ENCODE measurements at places on chromosomes 4 and X.

GRCh38 chrX:123833387-123833786 is 26.5 kb upstream of the XIAP start:
- DNase-seq, result peak; percentile 30

DNA sequence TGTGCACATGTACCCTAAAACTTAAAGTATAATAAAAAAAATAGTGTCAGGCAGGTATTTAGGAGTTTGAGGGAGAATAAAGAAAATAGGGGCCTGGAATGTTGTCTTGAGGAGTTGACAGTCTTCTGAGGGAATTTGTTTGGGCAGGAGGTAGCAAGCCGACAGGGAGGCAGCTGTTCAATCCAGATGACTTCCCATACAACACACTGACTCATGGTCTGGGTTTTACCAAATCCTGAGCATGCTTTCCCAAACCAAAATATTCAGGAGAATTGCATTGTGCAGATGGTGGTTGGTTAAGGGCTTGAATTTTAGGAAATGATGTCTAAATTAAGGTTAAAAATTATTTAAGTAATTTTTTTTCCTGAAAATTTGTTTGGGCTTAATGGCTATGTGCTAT is 430.0 kb downstream of the INPP4B start:
- no peak for DNase-seq

DNA sequence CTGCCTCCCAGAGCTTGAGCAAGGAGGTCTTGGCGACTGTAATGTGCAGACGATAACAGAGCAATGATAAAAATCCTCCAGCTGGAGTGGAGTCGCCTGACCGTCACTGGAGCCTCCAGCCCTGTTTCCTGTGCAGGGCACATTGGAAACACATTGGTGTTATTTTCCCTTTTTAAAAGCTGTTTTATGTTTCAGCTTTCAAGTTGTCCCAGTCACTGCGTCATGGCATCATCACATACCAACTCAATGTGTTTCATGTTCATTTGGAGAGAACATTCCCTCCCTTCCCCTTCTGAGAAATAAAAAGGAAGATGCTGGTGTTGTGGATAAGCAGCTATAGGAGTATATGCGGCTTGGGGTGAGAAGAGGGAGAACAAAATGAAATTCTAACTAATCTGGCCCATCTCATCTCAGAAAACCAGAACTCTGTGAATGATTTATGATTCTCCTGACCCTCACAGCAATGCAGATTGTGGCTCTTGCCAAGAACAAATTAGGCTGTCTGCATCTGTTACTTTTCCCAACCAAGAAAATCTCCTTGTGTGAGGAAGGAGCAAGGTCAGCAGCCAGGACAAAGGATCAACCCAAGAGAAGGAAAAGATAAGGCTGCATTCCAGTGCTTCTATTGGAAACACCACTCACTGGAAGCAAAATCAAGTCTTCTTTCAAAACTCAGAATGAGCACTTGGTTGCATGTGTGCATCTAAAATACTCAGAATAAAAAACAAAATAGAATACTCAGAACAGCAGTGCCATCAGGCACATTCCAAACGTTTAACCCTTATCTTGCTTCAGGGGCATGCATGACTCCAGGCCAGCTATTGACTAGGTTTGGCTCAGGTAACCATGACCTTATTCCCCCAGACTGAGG is 134.4 kb downstream of the RASL11B start:
- DNase-seq, result no peak

DNA sequence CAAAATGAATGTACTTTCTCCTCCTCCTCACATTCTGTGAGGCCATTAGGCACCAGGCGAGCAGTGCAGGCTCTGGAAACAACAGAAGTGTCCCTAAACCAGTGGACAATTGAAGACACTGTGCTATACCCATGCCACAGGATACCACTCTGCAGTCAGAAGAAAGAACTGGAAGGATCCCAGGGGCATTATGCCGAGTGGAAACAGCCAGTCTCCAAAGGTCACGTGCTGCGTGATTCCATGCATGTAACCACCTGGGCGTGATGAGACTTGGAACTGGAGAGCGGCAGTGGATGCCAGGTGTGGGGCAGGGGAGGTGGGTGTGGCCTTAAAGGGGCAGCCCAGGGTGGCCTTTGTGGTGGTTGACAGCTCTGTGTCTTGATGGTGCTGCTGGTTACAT is 139.4 kb downstream of the EVC2 start:
- DNase-seq, result peak; percentile 6

GRCh38 chr4:59223292-59223941 is 1976.7 kb upstream of the ADGRL3 start:
- no peak for DNase-seq

DNA sequence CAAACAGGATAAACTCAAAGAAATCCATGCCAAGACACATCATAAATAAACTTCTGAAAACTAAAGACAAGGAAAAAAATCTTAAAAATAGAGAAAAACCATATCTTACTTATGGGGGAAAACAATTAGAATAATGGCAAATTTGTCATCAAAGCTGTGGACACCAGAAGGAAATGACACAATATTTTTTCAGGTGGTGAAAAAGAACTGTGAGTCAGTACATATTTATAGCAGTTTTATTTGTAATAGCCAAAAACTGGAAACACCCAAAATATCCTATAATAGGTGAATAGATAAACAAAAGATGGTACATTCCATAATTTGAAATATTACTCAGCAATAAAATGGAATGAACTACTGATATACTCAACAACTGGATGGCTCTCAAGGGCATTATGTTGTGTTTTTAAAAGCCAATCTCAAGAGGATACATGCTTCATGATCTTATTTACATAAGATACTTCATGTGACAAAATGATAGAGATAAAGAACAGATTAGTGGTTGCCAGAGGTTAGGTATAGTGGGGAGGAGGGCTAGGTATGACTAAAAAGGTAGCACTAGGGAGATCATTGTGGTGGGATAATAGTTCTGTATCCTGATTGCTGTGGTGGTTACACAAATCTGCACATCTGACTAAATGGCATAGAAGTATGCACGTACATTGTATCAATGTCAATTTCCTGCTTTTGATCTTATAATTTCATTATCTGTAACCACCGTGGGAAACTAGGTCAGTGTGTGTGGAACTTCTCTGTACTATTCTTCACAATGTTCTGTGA is 191.9 kb downstream of the PPP1R2C start:
- no peak for DNase-seq

DNA sequence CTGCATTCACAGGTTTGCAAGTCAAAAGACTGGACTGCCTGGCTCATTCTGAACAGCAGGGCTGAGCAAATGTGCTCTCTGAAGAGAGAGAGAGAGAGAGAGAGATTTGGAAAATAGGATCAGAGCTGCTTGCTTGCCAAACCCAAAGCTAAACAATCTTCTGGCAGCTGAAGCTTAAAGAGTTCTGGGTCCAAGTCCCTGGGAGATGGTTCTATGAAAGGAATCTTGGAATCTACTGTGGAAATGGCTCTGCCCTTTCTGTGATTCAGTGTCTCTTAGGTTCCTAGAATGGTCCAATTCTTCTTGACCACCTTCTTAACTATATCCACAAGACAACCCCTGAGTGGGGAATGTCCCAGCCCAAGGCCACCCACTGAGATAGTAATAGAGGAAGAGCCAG is 66.1 kb upstream of the EFNB1 start:
- DNase-seq, result no peak

- no peak for DNase-seq
Observed at GRCh38 chr4:21960793-21961192, 12.2 kb upstream of the KCNIP4 start.

- no peak for DNase-seq
Observed at GRCh38 chr4:62399242-62399641, 1199.1 kb downstream of the ADGRL3 start.

DNA sequence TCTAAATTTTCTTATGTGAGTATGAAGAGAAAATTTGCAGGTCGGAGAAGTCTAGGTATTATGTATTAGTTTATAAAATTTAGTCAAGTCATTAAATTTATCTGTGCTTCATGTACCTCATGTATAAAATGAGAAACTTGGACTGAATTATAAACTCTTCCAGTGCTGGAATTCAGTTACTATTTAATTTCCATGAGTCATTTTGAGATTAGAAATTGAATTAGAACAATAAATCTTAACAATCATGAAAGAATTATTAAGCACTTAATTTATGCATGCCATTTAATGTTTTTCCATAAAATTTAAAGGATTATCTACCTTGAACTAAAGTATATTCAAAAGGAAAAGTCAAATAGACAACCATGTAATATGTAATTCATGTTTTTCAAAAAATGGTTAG is 195.8 kb downstream of the MAD2L1 start:
- no peak for DNase-seq

DNA sequence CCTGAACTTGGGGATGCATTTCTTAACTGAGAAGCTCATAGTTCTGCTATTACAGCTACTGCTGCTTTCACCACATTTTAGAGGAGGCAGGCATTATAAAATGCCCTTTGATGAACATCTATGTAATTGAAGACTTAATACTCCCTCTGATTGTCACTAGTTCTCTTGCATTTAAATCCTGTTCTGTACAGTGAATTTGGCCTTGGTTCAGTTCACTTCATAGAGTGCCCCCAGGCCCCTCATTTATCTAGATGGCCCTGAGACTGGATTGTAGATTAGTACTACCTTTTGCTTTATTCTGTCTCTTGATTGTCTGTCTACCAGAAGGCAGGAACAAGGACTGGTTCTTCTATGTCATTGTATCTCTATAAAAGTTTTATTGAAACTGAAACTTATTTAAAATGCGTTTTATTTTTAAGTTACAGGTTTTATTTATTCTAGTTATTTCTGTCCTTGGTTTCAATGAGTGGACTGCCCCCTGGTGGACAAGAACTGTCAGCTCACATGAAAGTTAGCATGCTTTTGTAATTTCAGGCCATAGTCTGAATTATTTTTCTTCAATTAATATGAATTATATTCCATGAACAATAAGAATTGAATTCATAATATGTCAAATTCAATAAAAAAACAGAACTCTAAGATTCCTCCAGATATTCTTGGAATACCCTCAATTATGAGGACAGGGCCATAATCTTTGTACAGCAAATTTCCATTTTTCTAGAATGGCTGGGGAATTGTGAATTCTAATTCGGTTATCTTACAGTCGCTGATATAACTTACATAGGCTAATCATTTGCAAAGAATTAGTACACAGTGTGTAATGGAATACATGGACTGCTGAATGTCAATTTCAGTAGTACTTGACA is 47.2 kb upstream of the TMEM33 start:
- peak; percentile 26 for DNase-seq

GRCh38 chr4:6087669-6088341 is 69.6 kb upstream of the C4orf50 start:
- peak; percentile 41 for DNase-seq

DNA sequence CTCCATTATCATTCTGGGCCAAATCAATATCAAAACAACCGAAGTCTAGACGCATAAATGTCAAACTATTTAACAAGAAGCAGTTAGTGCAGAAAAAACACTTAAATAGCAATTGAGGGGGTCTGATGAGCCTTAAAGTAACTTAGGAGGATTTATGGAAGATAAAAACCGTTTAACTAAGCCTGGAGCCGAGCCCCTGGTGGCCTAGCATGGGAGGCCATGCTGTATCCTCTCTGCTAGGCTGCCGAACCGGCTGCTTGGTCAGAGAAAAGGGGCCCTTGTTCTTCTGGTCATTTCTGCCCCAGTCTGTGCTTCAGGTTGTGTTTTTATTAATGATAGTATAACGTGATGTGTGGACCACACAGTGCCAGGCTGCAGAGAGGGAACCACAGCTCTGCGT is 72.4 kb downstream of the CPZ start:
- DNase-seq, result no peak

Data from LNCaP clone FGC (cell line).